ENCODE measurements at places on chromosomes 6 and 20.

DNA sequence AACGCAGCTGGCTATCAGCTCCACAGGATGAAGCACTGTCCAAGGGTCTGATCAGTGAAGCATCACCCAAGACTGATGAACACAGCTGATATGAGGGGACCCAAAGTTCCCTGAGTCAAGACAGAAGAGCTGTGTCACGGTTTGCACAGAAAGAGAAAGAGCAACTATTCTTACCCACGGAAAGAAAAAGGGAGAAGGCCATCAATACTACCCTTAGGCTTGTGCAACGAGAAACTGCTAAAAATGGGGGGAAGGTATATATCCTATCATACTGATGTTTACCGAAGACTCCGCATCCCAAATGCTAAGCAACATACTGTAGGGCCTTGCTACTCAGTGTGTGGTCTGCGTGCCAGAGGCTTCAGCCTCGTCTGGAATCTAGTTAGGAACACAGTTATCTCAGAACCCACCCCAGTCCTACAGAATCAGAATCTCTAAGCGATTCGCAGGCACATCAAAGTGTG lies 665 bp downstream of the FASTKD5 start:
- no peaks in the 10 kb centered on the region for H3K27me3 ChIP-seq
- H3K36me3 ChIP-seq = no peaks in the 10 kb centered on the region
- H3K4me3 ChIP-seq = peak overlapping the region; percentile 93
- peaks cover 2% of the 10 kb centered on the region for H3K4me1 ChIP-seq
- peak overlapping the region; percentile 87 for H3K27ac ChIP-seq
- DNase-seq = peak; percentile 19

GRCh38 chr6:1184318-1184717 lies 127.6 kb upstream of the FOXQ1 start:
- H3K36me3 ChIP-seq = no peaks in the 10 kb centered on the region
- DNase-seq = no peak
- H3K4me3 ChIP-seq = no peak overlapping the region
- H3K4me1 ChIP-seq = no peaks in the 10 kb centered on the region
- no peak overlapping the region for H3K27ac ChIP-seq

DNA sequence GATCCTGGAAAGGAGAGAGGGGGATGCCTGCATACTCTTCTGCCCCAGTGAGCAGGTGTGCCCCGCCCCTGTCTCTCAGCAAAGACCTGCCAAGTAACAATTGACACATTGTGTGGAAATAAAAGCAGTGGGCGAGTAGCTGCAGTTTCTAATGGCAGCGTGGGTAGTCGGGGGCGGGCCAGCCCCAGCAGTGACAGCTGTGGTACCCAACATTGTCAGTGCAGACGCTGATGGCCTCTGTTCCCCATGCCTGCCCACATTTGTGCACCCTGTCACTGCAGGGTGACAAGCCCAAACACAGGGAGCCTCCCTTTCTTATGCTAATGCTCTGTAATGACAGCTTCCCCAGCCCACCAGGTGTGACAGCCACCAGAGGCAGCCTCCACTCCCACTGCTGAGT lies 491.7 kb downstream of the DHX35 start:
- DNase-seq = no peak
- H3K4me3 ChIP-seq = no peak overlapping the region
- no peaks in the 10 kb centered on the region for H3K36me3 ChIP-seq
- H3K4me1 ChIP-seq = no peaks in the 10 kb centered on the region

DNA sequence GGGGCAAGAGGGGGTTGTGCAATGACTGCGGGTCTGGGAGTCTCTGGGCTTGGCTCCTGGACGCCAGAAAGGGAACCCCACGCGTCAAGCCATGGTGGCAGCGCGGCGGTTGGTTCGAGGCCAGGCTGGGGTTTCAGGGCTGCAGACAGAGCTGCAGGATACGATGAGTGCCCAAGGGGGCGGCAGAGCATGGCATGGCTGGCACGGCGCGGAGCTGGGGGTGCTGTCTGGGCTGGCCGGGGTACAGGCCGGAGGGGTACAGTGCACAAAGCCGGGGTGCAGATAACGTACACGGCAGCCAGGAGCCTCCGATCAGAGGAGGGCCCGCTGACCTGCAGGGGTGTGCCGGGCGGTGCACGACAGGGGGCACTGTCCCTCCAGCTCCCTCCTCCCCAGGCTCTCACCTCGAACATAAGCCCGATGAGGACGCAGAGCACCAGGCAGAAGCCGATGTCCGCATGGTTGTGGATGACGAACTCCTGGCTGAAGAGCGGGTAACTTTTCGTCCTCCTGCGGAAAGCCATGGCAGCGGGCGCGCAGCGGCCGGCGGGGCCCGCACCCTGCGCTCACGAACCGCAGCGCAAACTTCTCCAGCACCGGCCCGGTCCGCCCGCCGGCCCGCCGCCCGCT lies 353 bp downstream of the TRAM2 start:
- no peaks in the 10 kb centered on the region for H3K27me3 ChIP-seq
- H3K4me3 ChIP-seq = peak overlapping the region; percentile 99
- peaks cover 18% of the 10 kb centered on the region for H3K4me1 ChIP-seq
- peak; percentile 82 for DNase-seq
- H3K27ac ChIP-seq = peak overlapping the region; percentile 87

GRCh38 chr6:154179434-154179833 lies 140.4 kb downstream of the OPRM1 start:
- H3K36me3 ChIP-seq = no peaks in the 10 kb centered on the region
- no peaks in the 10 kb centered on the region for H3K4me1 ChIP-seq
- H3K27ac ChIP-seq = no peak overlapping the region
- no peak overlapping the region for H3K4me3 ChIP-seq

DNA sequence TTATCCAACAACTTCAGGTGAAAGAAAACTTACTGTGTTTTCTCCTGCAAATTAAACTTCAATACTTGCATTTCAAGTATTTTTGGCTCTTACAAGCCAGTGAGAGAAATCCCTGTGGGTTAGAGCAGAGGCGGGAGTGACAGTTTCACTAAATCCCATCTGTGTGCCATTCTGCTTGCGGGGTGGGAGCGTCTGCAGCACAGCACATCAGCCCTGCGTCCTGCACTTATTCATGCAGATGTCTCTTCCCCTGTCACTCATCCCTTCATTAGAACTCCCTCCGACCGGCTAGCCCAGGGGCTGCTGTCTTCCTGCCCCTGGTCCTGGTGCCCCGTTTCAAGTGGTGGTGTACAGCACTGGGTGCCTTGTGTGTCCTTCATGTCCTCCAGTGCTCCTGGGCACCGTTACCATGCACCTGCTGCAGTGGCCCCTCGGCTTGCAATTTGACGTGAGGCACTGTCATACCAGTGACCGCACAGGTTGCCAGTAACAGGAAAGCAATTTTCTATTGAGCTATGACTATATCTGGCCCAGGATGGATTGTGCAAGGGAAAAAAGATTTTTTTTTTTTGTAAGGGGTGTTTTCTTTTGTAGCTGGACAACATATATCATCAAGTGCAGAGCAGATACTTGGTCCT lies 59.4 kb downstream of the INSM1 start:
- no peaks in the 10 kb centered on the region for H3K27me3 ChIP-seq
- no peak overlapping the region for H3K4me3 ChIP-seq
- DNase-seq = no peak
- H3K4me1 ChIP-seq = no peaks in the 10 kb centered on the region

DNA sequence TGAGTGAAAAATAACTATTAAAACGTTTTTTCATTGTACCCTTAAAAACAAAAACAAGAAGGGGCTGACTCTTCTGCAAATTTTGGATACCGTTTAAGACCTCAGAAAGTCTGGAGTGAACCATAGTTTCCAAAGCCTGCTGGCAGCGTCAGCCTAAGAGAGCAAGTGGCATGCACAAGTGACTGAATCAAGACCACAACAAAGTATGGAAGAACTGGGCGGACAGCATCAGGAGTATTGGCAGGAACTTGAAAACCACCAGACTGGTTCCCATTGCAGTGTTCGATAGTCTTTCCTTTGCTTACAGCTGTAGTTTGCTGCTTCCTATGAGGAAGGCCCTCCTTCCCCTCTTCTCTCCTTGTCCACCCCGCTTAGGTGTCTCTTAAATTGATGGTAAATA lies 33.7 kb upstream of the MYLIP start:
- H3K4me3 ChIP-seq = no peak overlapping the region
- H3K27me3 ChIP-seq = no peaks in the 10 kb centered on the region
- H3K27ac ChIP-seq = no peak overlapping the region

DNA sequence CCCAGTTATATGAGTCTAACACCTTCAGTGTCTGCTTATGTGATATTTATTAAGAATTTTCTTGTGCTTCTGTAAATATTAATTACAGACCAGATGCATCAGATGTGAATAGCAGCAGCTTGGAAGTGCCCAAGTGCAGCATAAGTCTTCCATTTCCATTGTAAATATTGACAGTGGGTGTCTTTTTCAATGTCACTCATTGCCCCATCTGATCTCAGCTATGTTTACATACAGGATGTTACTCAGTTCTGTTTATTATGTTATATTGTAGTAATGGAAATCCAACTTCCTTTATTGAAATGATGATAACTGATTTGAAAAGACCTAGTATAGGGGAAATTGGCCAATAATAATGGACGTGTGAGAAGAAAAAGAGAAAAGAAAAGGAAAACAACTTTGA lies 296.7 kb downstream of the SAMD5 start:
- no peaks in the 10 kb centered on the region for H3K36me3 ChIP-seq
- H3K27me3 ChIP-seq = no peaks in the 10 kb centered on the region

DNA sequence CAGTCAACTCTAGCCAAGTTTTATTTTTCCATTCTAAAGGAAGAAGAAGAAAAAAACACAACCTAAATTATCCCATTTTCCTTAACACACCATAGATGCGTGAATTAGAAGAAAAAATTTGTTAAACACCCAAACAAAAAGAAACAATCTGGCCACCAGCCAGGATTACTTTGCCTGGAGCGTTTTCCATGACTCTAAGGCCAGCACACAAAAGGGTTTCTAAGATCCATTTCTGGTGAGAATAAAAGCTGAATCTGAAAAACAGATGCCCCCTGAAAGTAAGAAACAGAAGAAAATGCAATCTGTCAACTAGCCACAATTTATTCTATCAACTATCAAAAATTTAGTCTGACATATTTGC lies 267.2 kb upstream of the SULF2 start:
- H3K36me3 ChIP-seq = no peaks in the 10 kb centered on the region
- no peak overlapping the region for H3K27ac ChIP-seq
- H3K4me3 ChIP-seq = no peak overlapping the region
- H3K4me1 ChIP-seq = no peaks in the 10 kb centered on the region
- H3K27me3 ChIP-seq = no peaks in the 10 kb centered on the region
- DNase-seq = peak; percentile 44

DNA sequence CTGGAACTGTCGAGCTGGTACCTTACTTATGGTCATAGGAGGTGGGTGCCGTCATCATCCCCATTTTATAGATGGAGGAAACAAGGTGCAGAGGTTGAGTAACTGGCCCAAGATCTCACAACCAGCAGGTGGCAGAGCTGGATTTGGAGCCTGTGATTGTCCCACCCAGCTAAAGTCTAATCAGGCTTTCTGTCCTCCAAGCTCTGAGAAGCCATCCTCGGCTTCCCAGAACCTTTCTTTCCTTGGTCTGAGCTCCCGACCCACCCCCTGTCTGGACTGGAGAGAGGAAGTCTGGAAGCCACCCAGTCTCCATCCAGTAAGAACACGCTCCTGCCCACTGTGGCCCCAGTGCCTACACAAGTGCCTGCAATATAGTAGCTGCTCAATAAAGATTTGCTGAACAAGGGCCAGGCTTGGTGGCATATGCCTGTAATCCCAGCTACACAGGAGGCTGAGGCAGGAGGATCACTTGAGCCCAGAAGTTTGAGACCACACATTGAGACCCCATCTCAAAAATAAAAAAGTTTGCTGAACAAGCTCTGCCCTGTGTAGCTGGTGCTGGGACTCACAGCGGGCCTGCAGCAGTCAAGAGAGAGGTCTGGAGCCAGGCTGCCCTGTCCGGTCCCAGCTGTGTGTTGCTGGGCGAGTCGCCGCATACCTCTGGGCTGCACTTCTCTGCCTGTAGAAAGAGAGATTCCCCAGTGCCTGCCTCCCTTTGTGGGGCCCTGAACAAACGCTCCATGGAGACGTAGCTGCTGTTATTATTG lies 32.5 kb upstream of the DLGAP4 start:
- no peak overlapping the region for H3K27ac ChIP-seq
- no peak overlapping the region for H3K4me3 ChIP-seq
- DNase-seq = peak; percentile 19
- H3K4me1 ChIP-seq = no peaks in the 10 kb centered on the region
- H3K27me3 ChIP-seq = peaks cover 6% of the 10 kb centered on the region

DNA sequence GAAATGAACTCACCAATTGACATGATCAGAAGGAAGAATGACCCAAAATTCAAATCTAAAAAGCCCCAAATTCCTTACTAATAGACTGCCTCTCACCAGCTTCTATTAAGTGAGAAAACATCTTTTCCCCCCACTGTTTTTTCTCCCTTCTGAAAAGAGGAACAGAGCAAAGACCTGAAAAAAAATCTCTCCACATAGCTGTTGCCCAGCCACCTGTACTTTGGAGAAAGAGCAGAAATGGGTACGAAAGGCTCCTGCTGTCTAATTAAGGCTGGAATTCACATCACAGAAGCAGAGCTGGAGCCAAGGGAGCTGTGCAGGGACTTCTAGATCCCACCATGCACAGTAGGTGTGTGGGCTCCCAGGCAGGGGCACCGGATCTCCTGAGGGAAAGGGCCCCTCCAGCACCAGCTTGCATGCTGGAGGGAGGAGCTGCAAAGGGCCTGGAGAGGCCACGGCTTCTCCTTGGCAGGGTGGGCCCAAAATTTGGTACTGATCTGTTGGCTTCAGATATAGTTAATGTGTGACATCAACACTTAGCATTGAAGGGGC lies 73.2 kb upstream of the DUSP22 start:
- H3K4me1 ChIP-seq = no peaks in the 10 kb centered on the region
- no peak for DNase-seq
- no peak overlapping the region for H3K27ac ChIP-seq

DNA sequence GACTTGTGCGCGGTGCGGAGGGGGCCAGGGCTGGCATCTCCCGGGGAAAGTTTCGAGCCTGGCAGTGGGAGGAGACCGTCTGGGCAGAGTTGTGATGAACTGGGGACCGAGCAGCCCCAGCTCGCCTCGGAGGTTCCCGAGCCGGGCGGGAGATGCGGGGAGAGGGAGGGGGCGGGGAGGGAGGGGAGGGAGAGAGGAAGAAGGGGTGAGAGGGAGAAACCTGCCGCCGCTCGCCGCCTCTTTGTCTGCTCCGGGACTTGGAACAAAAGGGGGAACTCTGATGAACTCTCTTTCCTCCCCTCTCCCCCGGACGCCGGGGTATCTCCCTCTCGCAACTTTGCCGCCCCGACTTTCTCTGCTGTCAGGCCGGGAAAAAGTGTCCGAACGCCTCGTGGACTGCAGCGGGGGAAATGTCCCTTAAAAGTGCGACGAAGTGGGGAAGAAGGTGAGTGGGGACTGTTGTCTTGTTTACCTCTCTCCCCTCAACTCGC lies 72.7 kb downstream of the SOX4 start:
- H3K4me3 ChIP-seq = peak overlapping the region; percentile 53
- peaks cover 15% of the 10 kb centered on the region for H3K27me3 ChIP-seq
- no peaks in the 10 kb centered on the region for H3K4me1 ChIP-seq
- no peak for DNase-seq

GRCh38 chr6:131890091-131890490 lies 61.1 kb downstream of the CCN2 start:
- H3K4me3 ChIP-seq = no peak overlapping the region
- H3K36me3 ChIP-seq = peaks cover 4% of the 10 kb centered on the region
- H3K27me3 ChIP-seq = no peaks in the 10 kb centered on the region
- H3K27ac ChIP-seq = no peak overlapping the region
- H3K4me1 ChIP-seq = no peaks in the 10 kb centered on the region
- no peak for DNase-seq

Measured in fibroblast of lung (primary cell).